Femur (tissue), 1 donor: ENCODE measurements at places on chromosomes 3 and 15.
A peak's percentile ranks its signal among the peaks of the same experiment; 100 is the strongest.

DNA sequence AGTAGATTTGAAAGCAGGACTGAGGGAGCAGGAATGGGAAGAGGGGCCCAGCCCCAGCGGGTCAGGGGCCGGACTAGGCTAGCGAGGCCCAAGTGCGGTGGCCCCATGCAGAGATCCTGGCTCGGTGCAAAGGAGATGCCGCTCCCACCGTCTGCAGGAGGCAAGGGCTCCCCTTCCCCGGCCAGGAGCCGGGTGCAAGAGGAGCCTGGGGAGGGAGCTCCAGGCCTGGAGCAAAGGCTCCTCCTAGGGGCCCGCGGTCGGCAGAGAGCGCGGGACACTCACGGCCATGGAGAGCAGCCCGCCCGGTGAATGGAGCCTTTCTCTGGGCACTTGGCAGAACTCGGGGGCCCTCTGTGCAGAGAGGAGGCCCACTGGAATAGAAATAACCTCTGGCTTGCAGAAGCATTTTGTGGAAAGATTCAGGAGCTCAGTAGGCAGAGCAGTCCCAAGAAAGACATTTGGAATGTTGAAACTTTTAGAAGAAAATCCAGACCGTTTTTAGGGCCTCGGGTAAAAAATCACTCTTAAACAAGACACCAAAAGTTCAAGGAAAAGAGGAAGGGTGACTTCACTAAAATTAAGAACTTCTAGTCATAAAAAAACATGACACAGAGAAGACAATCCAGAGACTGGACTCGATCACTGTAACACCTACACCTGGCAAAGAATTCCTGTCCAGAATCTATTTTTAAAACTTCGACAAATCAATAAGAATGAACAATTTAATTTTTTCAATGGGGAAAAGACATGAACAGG is 43.0 kb upstream of the USP3 start:
- DNase-seq = peak; percentile 48

- no peak for DNase-seq
These were observed 703.2 kb downstream of the NLGN1 start for GRCh38 chr3:174100744-174101143.

GRCh38 chr3:193335031-193335430 is 43.5 kb downstream of the ATP13A5 start:
- no peak for DNase-seq

DNA sequence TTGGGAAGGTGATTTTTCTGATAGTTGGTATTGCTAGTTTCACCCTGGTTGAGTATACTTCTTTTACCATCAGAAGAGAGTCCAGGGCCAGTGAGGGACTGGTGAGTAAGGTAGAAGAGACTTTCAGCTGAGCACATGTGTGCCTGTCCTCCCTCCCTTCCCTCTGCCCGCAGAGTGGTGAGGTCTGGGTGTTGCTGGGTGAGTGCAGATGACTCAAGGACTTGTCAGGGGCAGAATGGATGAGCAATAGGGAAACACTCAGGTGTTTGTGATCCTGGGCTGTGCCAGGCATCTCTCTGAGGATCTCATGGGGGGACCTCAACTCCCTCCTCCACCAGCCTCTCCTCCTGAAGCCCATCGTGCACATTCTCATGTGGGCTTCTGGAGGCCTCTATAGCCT is 76.0 kb upstream of the GSK3B start:
- DNase-seq = no peak

DNA sequence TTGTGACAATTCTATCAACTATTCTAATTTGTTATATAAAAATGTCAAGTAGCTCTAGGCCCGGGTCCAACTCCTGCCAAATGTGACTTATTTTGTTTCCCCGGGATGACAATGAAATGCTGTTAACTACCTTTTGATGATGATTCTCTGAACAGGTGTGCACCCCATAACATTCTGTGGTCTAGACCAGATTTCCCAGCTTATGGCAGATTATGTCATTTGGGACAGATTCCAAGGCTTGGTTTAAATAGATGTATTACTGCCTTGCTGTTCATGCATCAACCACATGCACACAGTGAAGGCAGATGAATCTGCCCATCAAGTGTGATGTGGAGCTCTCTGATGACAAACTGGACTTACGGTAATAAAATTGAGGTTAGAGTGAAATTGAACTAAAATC is 150.5 kb downstream of the MECOM start:
- DNase-seq = no peak

DNA sequence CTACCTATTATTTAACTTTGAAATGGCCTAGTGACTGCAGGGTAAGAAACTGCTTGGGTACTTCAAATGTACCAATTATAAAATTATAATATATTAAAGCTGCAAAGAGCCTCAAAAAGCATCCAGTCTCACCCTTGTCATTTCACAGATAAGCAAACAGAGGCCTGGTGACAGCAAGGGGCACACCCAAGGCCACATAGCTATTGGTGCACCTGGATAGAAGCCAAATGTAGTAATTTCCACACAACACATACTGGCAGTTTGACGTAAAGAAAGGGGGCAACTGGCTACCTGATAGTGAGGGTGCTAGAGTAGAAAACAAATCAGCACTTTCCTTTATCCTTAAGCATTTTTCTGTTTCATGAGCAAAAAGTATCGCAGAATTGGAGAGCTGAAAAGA is 51.1 kb downstream of the IFT57 start:
- DNase-seq = no peak

- DNase-seq = no peak
These were observed 533.5 kb downstream of the NAALADL2 start for GRCh38 chr3:175392653-175393052.

- DNase-seq = no peak
These were observed 36.7 kb downstream of the GHSR start for GRCh38 chr3:172411478-172411947.

DNA sequence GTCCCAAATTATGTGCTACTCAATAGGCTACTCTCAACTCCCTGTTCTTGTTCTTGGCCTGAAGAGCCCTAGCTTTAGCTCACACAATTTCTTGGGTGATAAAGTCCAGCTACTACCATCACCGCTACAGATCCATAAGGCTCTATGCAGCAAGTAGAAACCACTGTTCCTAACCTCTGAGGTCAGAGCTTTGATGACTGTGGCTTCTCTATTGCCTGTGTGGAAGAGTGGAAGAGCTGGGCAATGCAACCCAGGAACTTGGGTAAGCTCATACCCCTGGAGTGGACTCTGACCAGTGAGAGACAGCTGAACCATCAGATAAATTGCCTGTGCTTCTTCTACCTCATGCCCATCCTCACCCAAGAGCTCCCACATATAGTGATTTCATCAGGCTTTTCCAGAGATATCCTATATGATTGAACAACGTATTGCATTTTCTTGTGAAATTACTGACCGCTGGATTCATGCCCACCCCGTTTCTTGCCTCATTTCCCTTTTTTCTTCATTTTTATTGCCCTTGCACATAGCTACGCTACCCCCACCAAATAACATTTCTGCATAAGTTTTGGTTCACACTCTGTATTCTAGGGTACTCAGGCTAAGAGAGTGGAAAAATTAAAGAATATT is 172.3 kb upstream of the MBNL1 start:
- no peak for DNase-seq

- no peak for DNase-seq
These were observed 186.0 kb upstream of the LPP start for GRCh38 chr3:187967993-187968392.

DNA sequence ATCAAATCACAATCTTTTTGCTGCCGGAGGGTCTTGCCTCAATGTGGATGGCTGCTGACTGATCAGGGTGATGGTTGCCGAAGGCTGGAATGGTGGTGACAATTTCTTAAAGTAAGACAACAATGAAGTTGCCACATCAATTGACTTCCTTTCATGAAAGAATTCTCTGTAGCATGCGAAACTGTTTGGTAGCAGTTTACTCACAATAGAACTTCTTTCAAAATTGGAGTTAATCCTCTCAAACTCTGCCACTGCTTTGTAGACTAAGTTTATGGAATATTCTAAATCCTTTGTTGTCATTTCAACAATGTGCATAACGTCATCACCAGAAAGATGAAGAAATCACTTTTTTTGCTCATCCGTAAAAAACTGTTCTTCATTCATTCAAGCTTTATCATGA is 65.8 kb downstream of the B3GNT5 start:
- DNase-seq = no peak
